ENCODE measurements at places on chromosomes 5 and 9.

- no peak for DNase-seq
Observed at GRCh38 chr5:38274370-38274769, 16.0 kb downstream of the EGFLAM start.

DNA sequence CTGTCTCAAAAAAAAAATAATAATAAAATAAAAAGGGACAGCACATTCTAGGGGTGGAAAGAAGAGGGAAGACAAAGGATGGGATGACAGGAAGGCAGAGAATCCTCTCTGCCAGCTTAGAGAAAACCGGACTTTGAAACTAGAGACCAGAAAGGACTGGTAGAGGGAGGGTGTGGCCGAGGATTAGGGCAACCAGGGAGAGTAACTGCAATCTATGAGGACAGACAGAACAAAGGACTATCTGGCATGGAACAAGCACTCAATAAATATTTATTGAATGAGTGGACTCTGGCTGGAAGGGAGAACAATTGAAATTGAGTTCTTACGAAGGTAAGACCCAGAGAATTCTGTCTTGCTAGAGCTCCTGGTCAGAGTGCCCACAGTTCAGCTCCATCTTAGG lies 2.4 kb downstream of the GBA2 start:
- DNase-seq: no peak

DNA sequence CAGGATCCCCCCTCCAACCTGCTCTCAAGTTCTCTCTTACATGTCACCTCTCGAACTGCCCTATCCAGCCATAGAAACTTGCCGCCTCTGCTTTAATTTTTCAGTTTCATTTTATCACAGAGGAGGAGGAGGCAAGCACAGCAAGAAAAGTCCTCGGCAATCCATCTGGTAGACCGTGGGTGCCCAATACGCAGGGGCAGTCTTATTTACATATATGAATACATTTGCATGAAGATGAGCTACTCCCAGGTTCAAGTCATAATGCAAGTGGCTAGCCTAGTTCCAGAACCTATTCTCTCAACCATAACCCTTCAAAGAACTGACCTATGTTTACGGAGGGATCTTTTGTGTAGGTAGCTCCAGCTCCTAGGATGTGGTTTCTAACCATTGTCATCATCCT lies 223.2 kb upstream of the PANK3 start:
- no peak for DNase-seq

GRCh38 chr9:109238125-109238524 lies 71.1 kb upstream of the FRRS1L start:
- no peak for DNase-seq

GRCh38 chr5:100311806-100312205 lies 223.4 kb upstream of the FAM174A start:
- no peak for DNase-seq

All from ureter (tissue), 1 donor.